ENCODE measurements at places on chromosomes 3 and 15.

GRCh38 chr3:60809857-60810610, 441.2 kb downstream of the FHIT start:
- DNase-seq: no peak

DNA sequence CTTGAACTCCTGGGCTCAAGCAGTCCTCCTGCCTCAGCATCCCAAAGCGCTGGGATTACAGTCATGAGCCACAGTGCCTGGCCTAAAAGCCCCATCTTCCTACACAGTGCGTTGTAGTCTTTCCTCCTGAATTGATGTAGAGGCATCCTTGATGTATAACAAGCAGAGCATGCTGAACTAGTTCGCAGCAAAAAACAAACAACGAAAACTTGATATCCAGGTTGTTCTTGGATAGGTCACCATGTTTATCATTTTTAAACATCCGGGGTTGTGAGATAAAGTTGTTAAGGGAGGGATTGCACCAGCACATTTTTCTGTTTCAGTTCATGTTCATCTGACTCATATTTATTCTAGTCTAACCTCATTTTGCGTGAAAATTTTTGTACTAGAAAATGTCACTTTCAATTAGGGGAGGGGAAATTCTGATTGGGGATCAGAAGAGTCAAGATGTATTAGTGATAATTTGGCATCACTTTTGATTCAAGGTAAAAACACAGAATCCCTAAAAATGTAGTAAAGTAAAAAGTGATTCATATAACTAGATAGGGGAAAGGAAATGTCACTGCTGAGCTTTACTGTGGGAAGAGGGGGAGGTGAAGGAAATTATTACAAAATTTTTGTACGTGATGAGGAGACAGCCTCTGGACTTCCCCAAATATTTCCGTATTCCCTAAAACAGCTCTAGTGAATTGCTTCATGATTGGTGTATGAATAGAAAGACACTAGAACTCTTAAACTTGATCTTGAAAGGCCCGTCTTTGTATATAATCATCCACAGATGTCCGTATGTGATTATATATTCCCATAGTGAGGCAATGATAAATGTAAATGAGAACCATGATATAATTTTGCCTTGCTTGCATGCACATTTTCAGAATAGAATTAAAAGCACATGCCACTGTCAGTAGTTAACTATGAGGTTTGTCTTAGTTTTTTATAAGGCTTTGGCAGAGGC, 22.9 kb downstream of the RAB8B start:
- no peak for DNase-seq

DNA sequence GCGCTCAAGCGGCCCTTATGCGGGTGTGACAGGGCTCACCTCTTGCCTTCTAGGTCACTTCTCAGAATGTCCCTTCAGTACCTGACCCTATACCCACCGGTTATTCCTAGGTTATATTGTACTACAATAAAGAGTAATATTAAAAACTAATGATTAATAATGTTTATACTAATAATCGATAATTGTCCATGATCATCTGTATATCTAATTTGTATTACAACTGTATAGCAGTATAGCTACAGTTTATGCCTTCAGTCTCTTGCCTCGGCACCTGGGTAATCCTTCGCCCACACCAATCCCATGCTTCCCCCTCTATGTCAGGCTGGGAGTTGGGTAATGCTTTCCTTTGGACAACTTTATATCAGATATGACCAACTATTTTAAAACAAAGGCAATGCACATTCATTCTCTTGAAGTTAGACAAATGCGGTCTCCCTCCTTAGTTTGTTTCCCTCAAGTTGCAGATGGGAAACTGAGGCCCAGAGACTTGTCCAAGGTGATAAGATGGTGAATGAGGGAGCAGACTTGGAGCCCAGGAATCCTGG, 3.4 kb downstream of the FAH start:
- DNase-seq: no peak

GRCh38 chr15:98446083-98446482, 202.3 kb upstream of the IGF1R start:
- DNase-seq: no peak

DNA sequence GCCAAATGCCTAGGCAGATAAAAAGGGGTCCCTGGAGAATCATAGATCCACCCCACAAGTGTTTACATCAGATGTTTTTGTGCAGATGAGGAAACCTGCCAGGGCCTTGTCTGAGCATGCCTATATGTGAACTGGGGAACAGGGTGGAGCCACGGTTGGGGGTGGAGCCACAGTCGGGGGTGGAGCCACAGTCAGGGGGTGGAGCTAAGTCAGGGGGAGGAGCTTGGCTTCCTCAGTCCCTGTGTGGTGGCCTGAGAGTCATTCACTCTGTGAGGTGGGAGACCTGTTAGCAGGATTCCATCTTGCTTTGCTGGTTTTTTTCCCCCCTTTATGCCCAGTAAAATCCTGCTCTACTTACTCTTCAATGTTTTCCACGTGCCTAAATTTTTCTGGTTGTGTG, 57.8 kb upstream of the TGFBR2 start:
- no peak for DNase-seq

DNA sequence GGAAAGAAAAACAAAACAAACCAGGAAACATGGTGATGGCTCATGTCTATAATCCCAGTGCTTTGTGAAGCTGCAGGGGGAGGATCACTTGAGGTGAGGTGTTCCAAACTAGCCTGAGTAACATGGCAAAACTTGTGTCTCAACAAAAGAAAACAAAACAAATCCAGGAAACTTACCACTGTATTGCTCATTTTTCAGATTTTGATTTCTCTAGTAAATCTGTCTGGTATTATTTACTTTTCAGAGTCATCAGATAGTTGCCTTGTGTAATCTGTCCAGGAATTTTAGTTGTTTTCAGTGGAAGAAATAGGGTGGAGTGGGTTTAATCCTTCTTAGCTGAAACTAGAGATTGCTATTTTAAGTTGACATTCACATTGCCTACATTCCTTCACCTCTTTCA, 91.8 kb upstream of the ALCAM start:
- DNase-seq: no peak

- no peak for DNase-seq
These were observed 1.9 kb upstream of the TRA2B start for GRCh38 chr3:185939721-185940120.

DNA sequence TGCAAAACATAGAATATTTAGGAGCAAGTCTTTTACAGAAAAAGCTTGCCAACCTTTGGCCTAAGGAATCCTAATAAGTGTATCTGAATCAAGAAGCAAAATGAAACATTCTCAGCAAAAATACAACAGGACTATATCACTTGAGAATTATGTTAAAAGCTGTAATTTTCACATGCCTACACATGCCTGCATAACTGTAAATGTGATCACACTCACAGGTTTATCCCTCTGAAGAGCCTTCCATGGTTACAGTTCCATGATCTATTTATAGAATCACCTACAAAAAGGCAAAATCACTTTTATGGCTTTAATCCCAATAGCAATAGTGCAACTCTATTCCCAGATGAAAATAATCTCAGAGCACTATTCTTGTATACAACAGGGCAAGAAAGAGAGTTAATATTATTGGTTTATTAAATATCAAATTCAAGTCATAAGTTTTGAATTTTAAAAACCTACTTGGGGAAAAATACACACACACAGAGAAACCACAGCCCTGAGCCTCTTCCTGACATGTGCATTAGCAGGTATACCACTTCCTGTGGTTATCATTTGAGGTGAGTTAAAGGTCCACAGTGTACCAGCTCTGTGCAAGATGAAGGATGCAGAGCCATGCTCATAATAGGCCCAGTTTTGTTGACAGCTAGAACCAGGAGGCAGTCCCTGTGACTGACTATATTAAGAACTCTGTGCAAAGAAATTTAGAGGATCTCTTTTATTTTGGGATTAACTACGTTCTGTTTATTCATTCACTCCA, 252.5 kb upstream of the TGFBR2 start:
- DNase-seq: no peak

DNA sequence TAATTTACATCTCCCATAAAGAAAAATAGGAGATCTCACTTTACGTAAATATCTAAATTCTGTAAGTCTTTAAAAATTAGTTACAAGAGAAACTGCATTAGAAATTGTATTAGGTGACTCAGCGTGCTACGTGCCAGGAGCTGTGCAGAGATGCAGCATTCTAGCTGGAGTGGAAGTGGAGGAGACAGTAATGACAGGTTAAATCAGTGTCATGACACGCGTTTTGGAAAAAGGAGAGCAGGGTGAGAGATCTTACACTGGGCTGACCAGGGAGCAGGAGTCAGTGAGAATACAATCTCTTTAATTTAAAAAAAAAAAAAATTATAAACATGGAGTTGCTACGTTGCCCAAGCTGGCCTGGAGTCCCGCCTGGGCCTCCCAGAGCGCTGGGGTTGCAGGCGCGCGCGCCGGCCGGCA, 635 bp downstream of the TUBGCP5 start:
- DNase-seq: no peak

DNA sequence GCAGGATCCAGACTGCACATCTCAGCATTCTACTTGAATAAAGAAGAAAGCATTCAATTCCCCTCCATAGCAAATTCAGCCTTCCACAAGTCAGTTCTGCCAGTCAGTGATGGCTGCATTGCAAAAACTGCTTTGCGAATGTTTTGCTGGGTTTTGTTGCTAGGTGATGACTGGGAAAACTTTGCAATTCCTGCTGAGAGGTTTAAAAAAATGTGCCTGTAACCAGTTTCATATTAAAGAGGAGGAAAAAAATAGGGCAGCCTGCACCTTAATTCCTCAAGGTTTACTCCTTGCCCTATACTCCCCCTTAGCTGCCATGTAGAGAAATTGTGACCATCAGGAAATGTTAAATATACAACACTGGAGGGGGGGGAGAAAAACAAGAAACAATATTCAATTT, 225.6 kb upstream of the ATP11B start:
- peak; percentile 34 for DNase-seq

DNA sequence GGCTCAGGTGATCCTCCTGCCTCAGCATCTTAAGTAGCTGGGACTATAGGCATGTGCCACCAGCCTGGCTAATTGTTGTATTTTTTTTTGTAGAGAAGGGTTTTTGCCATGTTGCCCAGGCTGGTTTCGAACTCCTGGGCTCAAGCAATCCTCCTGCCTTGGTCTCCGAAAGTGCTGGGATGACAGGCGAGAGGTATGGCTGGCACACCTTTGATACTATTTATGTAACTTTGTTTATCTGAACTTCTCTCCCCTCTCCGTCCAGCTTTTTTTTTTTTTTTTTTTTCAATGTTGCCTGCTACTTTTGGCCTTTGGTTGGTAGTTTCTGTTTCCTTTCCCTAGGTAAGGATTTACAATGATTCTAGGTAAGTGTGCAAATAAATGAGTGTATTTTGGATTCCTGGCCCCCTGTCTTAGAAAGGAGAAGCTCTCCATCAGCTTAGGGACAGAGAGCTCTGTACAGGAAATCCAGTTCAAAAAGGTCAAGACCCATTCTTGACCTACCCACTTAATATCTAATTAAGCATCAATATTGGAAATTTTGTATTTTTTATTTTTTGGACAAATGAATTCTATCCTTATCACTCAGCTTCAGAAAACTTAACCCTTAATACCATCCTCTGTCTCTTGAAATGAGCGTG, 6.8 kb downstream of the ARL6IP5 start:
- DNase-seq: no peak

DNA sequence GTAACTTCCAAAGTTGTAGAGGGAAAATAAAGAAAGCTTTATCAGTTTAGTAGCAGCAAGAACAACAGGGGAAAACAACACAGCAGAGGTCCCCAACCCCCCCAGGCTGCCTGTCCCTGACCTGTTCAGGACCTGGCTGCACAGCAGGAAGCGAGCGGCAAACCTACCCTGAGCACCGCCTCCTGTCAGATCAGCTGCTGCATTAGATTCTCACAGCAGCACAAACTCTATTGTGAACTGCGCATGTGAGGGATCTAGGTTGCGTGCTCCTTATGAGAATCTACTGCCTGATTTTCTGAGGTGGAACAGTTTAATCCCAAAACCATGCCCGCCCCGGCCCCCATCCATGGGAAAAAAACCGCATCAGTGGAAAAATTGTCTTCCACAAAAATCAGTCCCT, 40.3 kb downstream of the USP50 start:
- DNase-seq: no peak

DNA sequence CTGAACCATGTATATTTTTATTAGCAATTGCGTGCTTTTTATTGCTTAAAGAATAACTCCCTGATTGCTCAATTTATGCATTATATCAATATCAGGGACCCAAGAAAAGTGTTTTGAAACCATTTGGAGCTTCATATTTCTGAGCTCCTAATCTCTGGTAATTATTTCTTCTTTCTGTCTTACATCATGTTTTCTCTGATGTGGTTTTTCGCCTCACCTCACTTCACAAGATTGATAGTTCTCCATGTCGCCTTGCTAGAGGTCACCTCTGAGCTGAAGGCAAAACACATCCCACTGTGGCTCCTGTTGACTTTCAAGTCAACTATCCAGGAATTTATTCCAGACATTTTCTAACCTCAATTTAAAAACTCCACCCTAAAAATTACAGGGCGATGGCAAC, 837.4 kb downstream of the CADM2 start:
- DNase-seq: no peak

DNA sequence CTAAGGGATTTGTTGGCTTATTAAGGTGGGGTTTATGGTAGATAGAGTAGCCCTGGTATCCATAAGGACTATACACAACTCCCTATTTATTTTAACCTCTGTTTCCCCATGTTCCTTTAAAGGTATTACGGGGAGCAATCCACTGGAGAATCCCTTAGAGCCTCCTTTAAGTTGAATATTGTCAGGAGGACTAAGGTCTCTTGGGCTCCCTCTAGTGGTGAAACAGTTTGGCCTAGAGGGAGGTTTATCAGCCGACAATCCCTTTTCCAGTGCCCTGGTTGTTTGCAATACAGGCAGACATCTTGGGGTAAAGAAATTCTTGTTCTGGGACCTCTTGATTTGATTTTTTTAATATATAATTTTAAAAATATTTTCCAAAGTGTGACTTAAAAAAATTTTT, 12.9 kb downstream of the OPA1 start:
- DNase-seq: no peak

- no peak for DNase-seq
These were observed 206.8 kb upstream of the TGFBR2 start for GRCh38 chr3:30399394-30400181.

DNA sequence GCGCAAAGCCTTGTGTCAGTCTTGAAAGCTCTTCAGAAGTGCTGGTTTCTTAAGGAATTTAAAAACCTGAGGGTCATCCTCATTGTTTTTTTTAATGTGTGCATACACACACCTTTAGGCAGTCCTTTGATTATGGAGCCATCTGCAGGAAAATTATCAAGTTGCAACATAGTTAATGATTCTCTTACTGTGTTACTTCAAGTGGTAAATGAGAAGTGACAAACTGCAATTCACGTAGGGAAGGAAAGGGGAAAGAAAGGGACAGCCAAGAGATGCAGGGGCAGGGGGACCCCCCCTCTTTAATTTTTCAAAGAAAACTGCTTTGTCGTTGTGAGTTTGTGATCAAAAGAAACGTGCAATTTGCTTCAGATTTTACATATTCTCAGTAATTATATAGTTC, 162.4 kb upstream of the CGNL1 start:
- DNase-seq: no peak

DNA sequence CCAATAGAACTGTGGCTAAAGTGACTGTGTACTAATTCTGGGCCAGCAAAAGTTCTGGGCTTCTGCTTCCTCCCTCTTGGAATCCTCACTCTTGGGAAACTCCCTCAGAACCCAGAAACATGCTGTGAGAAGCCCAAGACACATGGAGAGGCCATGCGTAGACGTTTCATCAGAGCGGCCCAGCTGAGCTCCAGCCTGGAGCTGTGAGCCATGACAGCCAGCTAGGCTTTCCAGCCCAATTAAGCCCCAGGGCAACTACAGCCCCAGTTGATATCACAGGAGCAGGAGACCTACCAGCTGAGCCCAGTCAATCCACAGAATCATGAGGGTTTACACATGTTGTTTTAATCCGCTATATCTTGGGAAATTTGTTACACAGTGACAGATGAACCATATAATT, 43.6 kb upstream of the CNOT10 start:
- no peak for DNase-seq

All from left hindlimb (tissue), 1 donor.